Activated effector memory CD4-positive, alpha-beta T cell treated with anti-CD3 and anti-CD28 coated beads, Interleukin-2, amount 50 U/mL, for 16 hours (primary cell): ENCODE measurements at places on chromosomes 7 and 10.

GRCh38 chr10:92108747-92109146 lies 182.1 kb downstream of the CPEB3 start:
- no peak for DNase-seq

DNA sequence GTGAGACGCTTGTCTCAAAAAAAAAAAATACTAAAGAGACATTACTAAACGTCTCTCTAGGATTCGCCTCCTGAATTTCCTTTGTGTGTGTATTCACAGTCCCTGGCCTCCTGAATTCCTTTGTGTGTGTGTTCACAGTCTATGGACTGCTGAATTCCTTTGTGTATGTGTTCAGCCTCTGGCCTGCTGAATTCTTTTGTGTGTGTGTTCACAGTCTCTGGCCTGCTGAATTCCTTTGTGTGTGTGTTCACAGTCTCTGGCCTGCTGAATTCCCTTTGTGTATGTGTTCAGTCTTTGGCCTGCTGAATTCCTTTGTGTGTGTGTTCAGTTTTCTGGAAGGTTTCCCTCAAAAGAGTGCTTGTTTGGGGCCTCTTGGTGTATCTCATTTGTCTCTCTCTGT lies 8.2 kb downstream of the BMS1 start:
- no peak for DNase-seq

GRCh38 chr10:78726171-78726570 lies 342.6 kb upstream of the ZMIZ1 start:
- DNase-seq, result no peak

DNA sequence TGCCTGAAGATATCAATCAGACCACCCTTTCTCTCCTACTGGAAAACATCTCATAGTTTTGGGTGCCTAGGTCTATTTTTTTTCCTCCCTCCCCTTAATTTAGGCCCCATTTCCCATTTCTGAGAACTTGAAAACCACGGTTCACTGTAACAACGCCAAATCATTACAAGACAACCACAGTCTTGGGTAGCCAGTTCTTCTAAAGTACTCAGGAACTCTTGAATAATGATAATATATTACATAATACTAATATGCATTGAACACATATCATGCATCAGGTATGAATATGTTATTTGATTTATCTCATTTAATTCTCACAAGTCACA lies 185.1 kb upstream of the ADO start:
- no peak for DNase-seq

GRCh38 chr10:32381165-32381564 lies 34.2 kb upstream of the EPC1 start:
- DNase-seq, result no peak

GRCh38 chr7:109950821-109951564 lies 1139.9 kb upstream of the LRRN3 start:
- DNase-seq, result no peak
